Activated naive CD8-positive, alpha-beta T cell treated with anti-CD3 and anti-CD28 coated beads for 36 hours (primary cell): ENCODE measurements at places on chromosomes 16 and 17.

- no peak overlapping the region for H3K27ac ChIP-seq
- peaks cover 38% of the 10 kb centered on the region for H3K27me3 ChIP-seq
- DNase-seq, result no peak
- no peak overlapping the region for H3K4me3 ChIP-seq
These were observed 7.5 kb downstream of the MARCHF10 start for GRCh38 chr17:62800585-62800984.

DNA sequence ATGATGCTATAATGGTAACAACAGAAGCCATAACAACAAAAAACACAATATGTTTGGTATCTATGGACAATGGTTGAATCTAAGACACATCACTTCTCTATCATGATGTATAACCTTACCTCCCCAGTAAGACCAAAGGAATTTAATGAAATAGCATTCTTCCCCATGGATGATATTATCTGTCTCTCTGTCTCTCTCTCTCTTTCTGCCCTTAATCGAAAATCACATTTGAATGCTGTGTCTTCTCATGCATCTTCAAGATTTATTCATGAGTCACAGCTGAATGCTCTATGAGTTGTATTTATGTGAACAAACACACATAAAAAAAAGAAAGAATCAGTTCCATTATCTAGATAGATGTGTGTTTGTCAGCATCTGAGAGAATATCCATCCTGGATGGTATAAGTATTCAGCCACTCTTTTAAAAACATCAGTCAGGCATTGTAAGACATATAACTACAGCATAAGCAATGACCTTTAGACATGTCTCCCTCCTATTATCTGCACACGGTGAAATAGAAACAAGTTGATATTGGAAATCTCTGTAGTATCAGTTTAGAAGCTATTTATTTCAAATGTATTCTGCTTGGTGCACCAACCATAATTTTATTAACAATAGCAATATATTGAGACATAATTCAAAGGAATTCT, 433.3 kb downstream of the TOX3 start:
- DNase-seq, result no peak
- no peaks in the 10 kb centered on the region for H3K4me1 ChIP-seq

GRCh38 chr17:78986048-78986648, 6.4 kb upstream of the LGALS3BP start:
- peak overlapping the region; percentile 38 for H3K4me3 ChIP-seq
- H3K27ac ChIP-seq, result no peak overlapping the region
- no peaks in the 10 kb centered on the region for H3K27me3 ChIP-seq
- no peak for DNase-seq

DNA sequence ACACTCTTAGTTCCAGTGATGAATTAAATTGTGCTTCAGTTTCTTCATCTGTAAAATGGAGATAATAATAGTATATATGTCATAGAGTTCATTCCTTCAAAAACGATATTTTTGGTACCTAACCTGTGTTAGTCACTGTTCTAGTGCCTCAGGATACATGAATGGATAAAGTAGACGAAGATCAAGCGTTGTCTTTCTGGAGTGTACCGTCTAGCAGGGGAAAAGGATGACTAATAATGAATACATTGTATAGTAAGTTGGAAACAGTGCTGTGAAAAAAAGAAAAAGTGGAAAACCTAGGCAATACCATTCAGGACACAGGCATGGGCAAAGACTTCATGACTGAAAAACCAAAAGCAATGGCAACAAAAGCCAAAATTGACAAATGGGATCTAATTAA, 8.6 kb downstream of the KRT10 start:
- H3K4me3 ChIP-seq, result no peak overlapping the region
- no peak for DNase-seq
- no peak overlapping the region for H3K27ac ChIP-seq
- peaks cover 20% of the 10 kb centered on the region for H3K36me3 ChIP-seq

DNA sequence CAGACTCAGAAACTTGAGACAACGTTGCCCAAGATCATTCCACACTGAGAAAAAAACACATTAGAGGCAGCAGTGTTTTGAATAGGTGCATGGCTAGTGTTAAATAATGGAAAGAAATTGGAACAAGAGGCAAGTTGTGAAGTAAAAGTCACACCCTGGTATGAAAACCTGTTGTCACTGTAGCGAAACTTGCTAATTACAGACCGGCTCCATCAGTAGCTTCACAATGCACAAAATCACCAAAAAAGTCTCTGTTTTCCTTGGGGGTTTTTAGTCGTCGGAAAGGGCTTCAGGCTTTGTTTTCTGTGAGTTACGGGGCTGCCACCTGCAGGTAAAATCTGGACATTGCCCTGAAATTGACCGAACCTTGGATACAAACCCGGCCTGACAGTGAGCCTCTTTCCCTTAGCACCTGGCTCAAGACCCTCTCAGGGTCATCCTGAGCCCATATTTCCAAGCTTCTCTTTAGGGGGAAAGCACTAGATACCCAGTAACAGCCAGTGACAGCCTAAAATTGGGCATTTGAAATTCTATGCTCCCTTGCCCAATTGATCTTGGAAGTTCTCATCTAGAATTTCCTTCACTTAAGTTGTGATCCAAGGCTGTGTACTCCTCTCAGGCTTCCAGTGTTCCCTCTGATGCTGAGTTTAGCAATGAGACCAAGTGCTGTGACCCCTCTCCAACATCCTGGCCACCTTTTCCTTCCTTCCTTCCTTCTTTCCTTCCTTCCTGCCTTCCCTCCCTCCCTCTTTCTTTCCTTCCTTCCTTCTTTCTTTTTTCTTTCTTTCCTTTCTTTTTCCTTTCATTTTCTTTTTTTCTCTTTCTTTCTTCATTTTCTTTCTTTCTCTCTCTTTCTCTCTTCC, 7.2 kb upstream of the GRB2 start:
- peak; percentile 66 for DNase-seq
- H3K27ac ChIP-seq, result peak overlapping the region; percentile 16
- peak overlapping the region; percentile 8 for H3K4me3 ChIP-seq
- H3K36me3 ChIP-seq, result no peaks in the 10 kb centered on the region

DNA sequence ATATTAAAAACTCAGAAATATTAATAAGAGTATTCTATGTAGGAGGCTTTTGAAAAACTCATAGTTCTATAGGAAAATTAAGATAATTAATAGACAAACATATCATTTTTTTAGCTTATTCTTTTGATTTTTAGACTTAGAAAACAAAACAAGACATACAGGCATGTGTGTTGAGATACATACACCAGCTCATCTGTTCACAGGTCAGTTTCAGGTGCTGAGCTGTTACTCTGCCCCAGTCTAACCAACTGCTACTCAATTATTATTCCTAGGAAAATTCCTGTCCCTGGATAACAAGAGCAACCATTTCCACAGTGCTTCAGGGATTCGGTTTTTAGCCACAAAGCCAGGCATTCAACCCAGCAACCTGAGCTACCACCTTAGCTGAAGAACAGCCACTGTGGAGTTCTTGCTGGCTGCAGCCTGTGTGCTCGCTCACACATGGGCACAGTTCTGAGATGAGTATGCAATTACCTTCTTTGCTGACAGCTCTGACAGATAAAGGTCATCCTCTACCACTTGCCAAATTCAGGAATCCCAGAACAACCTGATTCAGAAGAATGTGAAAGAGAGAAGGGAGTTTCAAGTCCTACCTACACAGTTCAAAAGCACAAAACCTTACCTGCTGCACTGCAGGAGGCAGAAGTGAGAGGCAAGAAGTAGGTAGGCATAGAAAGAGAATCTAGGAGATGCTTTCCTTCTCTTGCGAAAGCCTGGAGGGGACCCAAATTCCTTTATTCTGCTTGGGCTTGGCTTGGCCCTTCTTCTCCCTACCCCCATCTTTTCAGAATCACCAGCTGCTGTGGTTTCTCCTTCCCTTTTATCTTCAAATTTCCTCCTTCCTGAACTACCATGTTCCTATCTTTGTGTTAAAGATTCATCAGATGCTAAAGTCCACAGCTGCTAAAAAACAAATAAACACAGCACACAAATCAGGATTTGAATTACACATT, 62.7 kb downstream of the TEX2 start:
- H3K4me3 ChIP-seq, result no peak overlapping the region
- H3K27ac ChIP-seq, result no peak overlapping the region
- peaks cover 45% of the 10 kb centered on the region for H3K4me1 ChIP-seq
- DNase-seq, result peak; percentile 30
- peaks cover 13% of the 10 kb centered on the region for H3K36me3 ChIP-seq

GRCh38 chr16:58591083-58591482, 38.5 kb downstream of the CNOT1 start:
- DNase-seq, result no peak
- H3K27ac ChIP-seq, result no peak overlapping the region
- peaks cover 25% of the 10 kb centered on the region for H3K36me3 ChIP-seq
- peaks cover 16% of the 10 kb centered on the region for H3K4me1 ChIP-seq
- H3K4me3 ChIP-seq, result no peak overlapping the region
